Stimulated activated CD4-positive, alpha-beta T cell treated with anti-CD3 and anti-CD28 coated beads, Interleukin-1b, Interleukin-23, amount 100 ng/mL, for 1 hour (primary cell): ENCODE measurements at places on chromosomes 2 and 18.

- no peak for DNase-seq
Measured at GRCh38 chr2:66872986-66873754, 438.2 kb downstream of the MEIS1 start.

- DNase-seq = no peak
Measured at GRCh38 chr2:28420722-28421121, 28.1 kb downstream of the FOSL2 start.

DNA sequence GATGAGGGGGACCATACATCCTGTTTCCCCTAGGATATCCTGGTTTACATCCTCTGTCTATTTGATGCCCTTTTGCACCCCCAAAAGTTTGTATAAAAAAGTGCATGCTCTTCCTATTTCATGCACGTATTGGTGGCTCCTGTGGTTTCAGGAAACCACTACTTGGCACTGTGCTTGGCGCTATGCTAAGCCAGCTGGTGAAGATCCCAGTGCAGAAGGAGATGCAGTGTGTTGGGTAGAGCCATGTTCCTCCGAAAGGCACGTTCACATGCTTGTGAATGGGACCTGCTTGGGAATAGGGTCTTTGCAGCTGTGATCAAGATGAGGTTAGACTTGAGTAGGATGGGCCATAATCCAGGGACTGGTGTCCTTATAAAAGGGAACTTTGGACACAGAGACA, 419.7 kb downstream of the GALR1 start:
- no peak for DNase-seq

- no peak for DNase-seq
Measured at GRCh38 chr2:37587817-37588216, 83.6 kb downstream of the CDC42EP3 start.

GRCh38 chr18:62498616-62499262, 24.1 kb upstream of the ZCCHC2 start:
- no peak for DNase-seq

DNA sequence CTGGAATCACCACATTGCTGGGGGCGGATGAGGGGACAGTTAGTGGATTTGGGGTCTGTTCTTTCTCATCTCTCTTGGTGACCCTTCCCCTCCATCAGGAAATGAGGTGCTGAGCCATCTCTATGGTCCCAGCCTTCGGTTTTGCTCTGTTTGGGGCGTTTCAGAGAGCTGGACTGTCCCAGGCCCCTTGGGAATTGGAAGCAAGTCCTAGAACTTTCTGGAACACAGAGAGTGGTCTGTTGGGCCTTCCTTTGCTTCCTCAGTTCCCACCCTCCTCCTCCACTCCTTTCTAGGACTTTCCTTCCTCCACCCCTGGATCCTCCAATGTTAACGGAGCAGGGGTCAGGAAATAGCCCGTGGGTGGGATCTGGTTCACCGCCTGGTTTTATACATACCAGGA, 17.0 kb downstream of the RRM2 start:
- no peak for DNase-seq

- no peak for DNase-seq
Measured at GRCh38 chr2:163934131-163934530, 198.3 kb upstream of the FIGN start.

DNA sequence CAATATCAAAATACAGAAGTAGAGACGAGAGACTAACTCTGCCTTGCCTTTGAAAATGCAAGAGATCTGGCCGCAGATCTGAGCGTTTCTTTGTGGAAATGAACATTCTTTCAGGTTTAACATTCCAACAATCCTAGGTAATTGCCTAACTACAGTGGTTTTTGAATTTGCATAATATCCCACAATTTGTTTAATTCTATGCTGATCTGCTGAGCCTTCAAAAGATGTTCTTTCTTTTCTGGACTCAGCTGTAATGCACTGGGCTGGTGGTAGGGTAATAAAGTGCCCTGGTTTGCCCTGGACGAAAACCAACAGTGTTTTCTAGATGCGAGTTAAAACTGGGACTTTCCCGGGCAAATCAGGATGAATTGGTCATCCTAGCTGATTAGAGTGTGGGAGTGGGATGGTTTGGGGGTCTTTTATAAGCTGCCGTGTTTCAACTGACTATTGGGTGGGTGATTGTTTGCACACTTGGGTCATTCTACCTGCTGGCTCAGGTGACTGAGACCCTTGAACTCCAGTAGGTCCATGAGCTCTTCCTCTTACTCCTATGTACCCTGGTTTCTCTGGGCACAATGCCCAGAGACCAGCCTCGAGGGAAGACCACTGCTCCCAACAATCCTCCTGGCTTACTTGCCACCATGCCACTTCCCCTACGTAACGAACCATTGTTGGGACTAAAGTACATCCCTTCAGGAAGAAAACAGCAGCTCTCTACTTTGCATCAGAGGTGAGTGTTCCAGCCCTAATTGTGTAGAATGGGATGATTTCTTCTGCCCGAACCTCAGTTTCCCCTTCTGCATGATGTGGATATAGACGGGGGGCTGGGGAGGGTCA, 3.4 kb upstream of the PAX8 start:
- no peak for DNase-seq

DNA sequence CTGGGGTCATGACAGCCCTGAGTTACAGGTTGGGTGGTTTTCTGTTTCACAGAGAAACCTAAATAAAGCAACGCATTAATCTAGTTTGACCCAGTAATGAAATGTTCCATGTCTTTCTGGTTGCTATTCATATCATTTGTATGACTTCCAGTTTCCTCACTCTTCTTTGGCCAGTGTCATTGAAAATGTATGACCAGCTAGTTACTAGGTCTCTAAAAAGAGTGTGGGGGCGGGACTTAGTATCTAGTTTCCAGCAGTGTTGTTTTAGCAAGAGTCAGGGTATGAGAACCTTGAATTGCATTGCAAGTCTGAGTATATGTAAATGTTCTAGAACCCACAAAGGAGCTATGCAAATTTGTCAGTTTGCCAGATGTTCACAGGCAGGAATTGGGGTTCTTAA, 47.7 kb downstream of the SLC9A2 start:
- DNase-seq = no peak

DNA sequence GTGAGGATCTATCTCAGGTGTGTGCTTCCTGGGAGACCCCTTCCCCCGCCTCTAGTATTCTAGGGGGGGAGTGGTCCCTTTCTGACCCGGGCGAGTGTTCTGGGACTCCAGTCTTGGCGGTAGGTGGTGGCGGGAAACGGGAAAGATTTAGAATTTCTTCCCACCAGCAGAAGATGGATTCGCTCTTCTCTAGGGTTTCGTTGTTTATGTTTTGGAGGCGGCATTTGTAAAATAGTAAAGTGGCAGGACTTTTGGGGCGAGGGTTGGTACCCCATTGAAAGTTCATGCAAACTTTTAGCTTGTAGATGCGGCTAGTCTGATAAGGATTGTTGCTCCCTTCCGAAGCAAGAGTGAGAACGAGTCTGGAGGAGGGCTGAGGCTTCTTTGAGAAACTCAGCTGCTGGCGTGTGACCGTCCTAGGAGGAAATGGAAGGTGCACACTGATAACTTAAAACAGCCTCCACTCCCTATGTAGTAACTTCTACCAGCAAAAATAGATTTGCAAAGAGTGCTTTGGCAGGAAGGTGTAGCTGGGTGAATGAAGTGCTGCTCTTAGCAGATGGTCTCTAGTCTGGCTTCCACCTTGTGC, 412 bp downstream of the GPD2 start:
- no peak for DNase-seq

DNA sequence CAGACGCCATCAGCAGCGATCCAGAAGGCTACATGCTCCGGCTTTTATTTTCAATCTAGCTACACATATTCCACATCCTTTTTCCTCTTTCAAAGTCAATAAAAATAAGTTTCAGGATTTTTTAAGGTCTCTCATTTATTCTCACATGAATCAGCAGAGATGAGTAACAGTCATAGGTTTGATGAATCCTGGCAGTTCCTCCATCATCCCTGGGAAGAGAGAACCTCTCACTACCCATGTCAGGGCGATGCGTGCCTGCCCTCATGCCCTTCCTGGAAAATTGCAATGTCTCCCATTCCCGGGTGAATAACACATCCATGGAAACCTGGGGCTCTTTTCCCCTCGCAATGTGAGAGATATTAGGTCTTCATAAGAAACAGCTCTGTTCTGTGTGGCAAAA, 301.1 kb upstream of the SMIM21 start:
- DNase-seq = no peak

- DNase-seq = no peak
Measured at GRCh38 chr2:120278901-120279300, 26.2 kb downstream of the RALB start.

DNA sequence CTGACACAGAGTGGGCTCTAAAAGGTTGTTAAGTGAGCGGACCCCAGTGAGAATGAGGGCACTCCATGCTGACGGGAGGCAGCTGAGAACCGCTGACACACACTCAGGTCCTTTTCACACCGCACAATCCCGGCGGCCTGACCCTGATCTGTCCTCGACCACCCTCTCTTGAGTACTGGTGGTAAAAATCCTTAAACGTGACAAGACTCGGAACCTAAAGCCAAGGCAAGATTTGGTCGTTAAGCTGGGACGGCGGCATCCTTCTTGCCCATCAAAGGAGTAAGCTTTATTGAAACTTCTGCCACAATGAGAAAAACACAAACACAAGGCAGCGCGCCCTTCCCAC, 569 bp downstream of the TMX3 start:
- DNase-seq = no peak

DNA sequence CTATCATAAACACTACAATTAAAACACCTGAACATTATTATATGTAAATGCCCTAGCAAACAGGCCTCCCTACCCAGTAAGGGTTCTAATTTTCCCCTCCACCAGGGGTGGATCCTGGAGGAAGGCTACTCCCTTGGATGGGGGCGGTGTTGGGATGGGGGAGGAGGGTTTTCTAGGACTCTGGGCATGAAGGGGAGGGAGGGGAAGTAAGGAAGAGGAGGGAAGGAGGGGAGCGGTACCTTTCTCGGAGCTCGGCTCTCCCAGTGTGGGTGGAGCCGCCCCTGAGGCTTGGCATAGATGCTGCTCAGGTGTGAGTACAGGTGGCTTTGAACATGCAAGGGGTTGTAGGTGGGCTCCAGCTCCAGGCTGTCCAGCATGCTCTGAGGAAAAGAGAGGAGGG, 5.4 kb downstream of the DOK1 start:
- DNase-seq = no peak

DNA sequence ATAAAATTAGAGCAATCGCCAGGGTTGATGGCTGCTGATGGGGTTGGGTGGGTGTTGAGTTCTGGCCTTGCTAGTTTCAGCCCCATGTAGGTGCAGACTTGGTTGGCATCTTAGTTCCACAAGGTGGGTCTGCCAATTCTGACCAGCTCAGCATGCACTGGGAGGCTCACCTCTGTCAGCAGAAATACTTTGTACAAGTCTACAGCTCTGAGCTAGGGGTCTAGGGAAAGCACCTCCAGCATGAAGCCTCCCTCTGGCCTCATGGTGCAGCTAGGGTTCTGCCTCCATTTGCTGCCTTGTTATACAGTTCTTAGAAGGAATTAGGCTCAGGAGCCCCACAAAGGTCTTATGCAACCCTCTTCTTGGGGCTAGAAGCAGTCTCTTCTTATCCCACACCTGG, 278.9 kb upstream of the HDAC4 start:
- no peak for DNase-seq

DNA sequence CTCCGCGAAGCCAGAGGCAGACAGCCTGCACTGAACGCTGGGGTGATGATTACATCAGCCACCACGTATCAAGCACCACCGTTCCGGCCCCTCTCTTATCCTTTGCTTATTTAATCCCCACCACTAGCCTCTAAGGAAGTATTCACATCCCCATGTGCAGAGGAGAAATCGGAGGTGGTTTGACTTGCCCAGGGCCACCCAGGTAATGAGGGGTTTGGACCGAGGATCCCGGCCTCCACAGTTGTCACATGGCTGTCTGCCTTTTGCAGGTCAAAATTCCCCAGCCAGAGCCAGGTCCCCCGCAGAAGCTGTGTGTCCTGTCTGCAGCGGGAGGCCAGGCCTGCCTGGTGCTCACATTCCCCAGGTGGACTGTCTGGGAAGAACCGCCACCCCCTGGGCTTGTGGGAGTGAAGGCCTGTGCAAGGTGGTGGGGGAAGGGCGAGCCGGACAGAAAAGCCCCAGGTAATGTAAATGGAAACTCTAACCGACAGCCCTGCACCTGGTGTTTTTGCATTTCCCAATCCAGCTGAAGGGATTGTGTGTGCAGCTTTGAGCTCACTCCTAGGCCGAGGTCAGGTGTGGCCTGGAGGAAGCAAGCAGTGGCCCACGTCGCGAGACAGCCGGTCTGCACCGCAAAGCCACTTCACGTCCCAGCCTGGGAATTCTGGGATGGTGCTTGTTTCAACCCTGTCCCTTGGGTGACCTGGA, 108.5 kb upstream of the ID2 start:
- DNase-seq = no peak

GRCh38 chr2:177117755-177118154, 94.8 kb upstream of the HNRNPA3 start:
- DNase-seq = no peak
